ENCODE measurements at places on chromosomes 3 and 15.
A peak's percentile ranks its signal among the peaks of the same experiment; 100 is the strongest.

GRCh38 chr15:101675796-101676582 is 23.8 kb upstream of the TM2D3 start:
- DNase-seq: peak; percentile 2

DNA sequence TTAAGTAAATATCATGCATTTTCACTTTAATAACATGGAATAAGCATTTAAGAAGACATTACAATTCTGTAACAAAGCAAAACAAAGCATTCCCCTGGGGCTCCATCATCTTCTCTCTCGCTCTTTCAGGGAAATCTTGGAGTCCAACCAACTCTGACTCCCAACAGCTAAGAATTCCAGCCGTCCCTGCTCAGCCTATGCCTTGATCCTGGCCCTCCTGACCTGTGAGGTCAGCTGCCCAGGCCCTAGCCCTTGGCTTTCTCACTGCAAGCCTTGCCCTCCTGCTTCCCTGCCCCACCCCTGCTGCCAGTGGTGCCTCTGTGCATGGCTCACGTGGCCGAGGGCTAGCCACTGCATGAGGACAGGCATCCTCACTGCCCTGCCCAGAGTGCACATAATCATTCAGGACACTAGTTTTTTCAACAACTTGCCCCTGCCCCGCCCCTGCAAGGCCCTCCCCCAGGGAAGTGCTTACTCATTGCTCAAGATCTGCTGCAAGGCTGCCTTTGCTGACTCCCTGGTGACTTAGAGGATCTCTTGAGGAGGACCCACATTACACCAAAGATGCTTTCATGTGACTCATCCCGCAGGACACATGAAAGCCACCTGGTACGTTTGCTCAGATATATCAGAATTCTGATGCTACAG is 37.6 kb downstream of the MTMR10 start:
- DNase-seq: no peak

GRCh38 chr3:99970198-99970597 is 144.1 kb downstream of the FILIP1L start:
- DNase-seq: no peak

DNA sequence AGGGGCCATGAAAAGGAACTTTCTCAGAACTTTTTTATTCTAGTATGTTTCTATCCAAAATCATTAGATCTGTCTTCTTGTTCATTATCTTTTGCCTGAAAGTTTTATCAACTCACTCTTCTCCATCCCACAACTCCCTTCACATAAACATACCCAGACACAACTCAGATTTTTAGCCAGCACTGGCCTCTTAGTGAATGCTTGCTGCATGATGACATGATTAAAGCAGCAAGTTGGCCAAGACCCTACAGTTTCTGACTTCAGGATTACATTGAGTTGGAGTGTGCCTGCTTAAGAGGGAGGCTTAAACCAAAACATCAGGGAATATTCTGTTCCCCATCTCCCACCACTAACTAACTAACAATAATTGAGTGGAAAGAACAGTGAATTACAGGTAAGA is 38.1 kb downstream of the PLSCR2 start:
- DNase-seq: no peak

DNA sequence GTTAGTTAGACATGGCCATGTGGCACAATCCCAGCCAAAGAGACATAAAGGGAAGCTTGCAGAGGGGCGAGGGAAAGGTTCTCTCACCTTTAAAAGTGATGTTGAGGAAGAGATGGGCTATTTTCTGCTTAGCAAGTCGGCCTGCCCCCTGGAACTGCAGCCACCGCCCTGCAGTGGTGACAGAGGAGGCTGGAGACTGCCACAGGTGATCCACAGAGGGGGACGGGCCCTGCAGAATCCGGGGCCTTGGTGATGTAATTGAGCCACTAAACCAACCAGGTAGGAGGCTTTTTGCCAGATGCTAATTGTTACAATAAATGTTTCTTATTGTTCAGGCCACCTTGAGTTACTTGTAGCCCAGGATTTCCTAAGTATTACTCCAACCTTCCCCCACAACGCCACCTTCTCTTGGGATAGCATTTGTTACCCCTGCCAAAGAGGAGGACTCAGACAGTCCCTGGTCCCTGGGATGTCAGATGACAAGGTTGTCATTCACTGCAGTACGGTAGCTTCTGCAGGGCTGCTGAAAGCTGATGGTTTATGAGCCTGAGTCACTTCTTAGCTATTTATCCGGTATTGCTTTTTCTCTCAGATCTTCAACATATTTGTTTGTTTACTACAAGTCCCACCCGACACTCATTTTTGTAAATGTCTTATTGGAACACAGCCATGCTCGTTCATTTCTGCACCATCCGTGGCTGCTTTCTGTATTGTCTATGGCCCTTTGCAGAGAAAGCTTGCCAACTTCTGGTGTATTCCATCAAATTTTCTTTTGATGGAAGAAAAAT is 63.3 kb upstream of the SEC61A1 start:
- DNase-seq: no peak

- no peak for DNase-seq
Observed at GRCh38 chr15:85302271-85302670, 78.1 kb upstream of the AKAP13 start.

DNA sequence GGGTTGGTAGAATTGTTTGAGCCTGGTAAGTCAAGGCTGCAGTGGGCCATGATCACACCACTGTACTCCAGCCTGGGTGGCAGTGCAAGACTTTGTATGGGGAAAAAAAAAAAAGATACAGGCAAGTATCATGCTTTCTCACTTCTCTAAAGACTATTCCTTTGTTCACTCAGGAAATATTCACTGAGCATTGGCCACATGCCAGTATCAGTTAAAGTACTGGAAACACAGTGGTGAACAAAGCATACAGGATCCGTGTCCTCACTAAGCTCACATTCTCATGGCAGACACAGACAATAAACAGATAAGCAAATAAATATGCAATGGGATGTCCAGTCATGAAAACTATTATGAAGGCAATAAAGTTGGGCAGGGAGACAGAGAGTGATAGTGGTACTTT is 5.1 kb upstream of the MTHFS start:
- DNase-seq: no peak

DNA sequence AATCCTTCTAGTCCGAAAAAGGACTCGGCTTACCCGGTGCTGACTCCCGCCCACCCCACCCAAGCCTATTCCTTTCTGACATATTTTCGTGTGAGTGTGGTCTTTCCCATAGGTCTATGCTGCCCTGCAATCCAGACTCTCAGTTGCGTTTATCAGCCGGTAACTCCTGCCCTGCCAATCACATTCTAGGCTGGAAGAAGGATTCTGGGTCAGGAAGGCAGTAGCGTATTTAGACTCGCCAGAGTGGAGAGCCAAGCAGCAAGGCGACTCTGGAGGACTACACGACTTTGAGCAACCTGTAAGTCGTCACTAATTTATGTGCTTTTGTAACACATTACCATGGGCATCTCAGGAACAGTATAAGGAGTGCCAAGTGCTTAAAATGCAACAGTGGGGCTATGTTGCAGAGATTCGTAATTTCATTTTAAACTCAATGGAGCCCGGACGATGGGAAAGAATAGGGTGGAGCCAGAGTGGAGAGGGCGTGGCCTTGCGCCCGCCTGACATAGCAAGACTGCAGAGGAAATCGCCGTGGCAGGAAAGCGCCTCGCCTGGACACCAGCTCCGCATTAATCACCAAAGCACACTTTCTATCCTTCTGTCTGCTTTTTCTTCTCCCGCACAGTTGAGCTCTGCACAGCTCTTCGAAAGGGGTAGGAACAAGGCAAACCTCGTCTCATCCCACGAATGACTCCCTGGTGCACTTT is 1044.2 kb downstream of the AGBL1 start:
- DNase-seq: no peak

DNA sequence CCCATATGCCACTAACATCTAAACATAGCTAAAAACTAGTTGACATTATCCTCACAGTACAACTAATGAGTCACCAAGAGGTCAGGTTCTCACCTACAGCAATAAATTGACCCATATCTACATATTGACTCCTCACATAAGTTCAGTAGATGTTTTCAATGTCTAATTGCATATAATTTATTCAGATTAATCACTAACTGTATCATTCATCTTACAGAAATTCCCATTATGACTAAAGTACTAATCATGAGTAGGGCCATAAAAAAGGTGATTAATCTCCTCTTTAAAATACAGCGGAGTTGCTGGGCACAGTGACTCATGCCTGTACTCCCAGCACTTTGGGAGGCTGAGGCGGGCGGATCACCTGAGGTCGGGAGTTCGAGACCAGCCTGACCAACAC is 82.4 kb upstream of the ST3GAL6 start:
- DNase-seq: no peak

GRCh38 chr3:34929036-34929435 is 710.3 kb upstream of the ARPP21 start:
- DNase-seq: peak; percentile 2

GRCh38 chr3:52455283-52456168 is at the start of gene NISCH:
Gene NISCH, plus strand, starts transcription at chr3:52455604. Its CDS starts 38 bp downstream, at chr3:52455642.
- DNase-seq: peak; percentile 83

DNA sequence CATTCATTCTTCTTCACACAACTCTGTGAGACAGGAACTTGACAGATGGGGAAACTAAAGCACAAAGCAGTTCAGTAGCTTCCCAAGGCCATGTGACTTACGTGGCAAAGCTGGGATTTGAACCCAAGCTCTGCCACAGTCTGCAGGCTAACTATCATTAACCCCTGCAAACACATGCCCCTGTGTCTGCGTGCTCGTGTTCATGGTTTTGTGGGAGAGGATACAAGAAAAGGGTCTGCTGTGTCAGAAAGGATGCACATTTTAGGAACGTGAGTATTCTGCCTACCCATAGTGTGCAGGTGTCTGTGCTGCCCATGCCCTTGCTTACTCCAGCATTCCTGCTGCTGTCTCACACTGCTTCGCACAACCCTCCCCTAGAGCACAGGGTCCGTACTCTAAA is 137.0 kb downstream of the CHDH start:
- no peak for DNase-seq
